ENCODE measurements at places on chromosomes 16 and 17.

DNA sequence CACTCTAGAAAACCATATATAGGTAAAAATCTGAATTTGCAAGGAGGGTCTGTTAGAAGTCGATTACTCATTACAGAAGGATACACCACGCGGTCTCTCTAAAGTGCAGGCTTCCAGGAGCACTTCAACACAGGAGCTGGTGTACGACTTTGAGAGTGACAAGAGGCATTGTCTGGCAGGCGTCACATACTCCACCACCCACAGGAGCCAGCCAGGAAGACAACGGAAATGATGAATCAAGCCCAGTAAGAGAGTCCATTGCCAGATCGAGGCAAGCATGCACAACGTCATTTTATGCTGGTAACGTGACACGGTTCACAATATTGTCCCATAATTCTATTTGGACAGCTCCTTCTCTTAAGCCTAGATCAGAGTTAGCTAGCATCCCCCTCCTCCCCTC lies 15.0 kb upstream of the CACNG4 start:
- no peak for DNase-seq

- no peak for DNase-seq
Measured at GRCh38 chr17:49399995-49400394, 14.7 kb downstream of the PHB1 start.

- DNase-seq, result no peak
Measured at GRCh38 chr17:57899391-57899790, 49.5 kb upstream of the MRPS23 start.

- no peak for DNase-seq
Measured at GRCh38 chr16:3458852-3459361, 15.4 kb downstream of the NAA60 start.

- peak; percentile 74 for DNase-seq
Measured at GRCh38 chr16:495127-495748, 32.3 kb upstream of the CAPN15 start.

- DNase-seq, result peak; percentile 47
Measured at GRCh38 chr16:88132836-88133506, 181.7 kb downstream of the BANP start.

GRCh38 chr16:52405441-52405840 lies 141.5 kb downstream of the TOX3 start:
- no peak for DNase-seq

GRCh38 chr17:72101526-72101925 lies 19.3 kb upstream of the SOX9 start:
- no peak for DNase-seq

DNA sequence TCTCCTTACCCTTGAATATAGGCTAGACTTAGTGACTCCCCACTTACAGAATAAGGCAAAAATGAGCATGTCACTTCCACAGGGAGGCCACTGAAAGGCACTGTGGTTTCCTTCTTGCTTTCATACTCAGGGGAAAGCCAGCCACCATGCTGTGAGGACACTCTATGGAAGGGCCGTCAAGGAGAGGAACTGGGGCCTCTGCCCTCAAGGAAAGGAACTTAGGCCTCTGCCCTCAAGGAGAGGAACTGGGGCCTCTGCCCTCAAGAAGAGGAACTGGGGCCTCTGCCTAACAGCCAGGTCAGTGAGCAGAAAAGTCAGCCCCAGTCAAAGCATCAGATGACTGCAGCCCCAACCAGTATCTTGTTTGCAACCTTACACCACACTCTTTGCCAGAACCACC lies 30.1 kb downstream of the VPS35 start:
- no peak for DNase-seq

GRCh38 chr17:33371377-33371776 lies 78.3 kb upstream of the ASIC2 start:
- no peak for DNase-seq

GRCh38 chr16:25747160-25747758 lies 55.5 kb downstream of the HS3ST4 start:
- DNase-seq, result peak; percentile 33

DNA sequence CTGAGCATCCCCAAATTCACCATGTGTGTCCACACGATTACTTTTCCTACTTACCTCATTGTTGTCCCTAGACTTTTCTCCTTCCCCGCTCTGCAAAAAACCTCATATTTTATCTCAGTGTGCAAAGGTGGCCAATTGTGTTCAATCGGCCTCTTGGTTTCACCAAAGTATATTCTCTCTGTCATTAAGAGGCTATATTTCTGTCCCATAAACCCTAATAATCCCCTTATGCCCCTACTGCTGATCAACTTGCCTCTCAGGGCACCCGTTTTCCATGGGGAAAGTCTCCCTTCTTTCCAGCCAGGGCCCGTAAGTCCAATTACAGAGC lies 11.6 kb downstream of the CES2 start:
- DNase-seq, result no peak

- no peak for DNase-seq
Measured at GRCh38 chr17:63295288-63295687, 150.8 kb downstream of the CYB561 start.

GRCh38 chr17:63099425-63099824 lies 133.4 kb downstream of the TANC2 start:
- no peak for DNase-seq

- no peak for DNase-seq
Measured at GRCh38 chr16:87330646-87331045, 13.5 kb upstream of the C16orf95 start.

DNA sequence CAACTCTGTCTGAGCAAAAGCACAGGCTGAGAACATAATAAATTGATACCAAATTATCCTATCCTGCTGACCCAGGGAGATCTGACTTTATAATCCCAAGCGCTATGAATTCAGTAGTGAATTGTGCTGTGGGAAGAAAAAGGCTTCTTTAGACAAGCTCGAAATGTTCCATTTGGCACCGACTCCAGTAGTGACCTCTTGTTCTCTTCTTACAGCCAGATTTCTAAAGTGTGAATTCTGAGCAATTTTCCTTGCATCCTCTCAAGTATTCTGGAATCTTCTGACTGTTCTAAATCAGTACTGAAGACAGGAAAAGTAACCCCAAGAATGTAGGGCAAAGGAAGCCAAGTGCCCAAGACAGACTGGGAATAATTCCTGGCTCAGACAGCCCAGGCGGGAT lies 58.2 kb downstream of the CDYL2 start:
- no peak for DNase-seq

GRCh38 chr17:7343250-7343649 lies 6.9 kb downstream of the ACAP1 start:
- DNase-seq, result no peak

DNA sequence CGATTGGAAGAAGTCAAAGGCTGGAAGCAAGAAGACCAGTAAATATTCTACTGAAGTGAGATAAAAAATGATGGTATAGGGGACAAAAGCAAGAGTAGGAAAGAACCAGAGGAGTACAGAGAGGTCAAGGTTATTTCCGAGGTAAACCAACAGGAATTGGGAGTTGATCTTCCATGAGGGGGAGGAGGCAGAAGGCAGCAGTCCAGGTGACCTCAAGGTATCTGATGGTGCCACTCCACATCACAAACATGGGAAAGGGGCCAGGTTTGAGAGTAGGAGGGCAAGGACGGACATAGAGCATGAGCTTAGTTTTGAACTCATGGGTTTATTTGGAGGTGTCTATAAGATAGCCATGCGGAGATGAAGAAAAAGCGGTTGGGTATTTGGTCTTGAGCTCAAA lies 79.4 kb upstream of the CDYL2 start:
- DNase-seq, result no peak

DNA sequence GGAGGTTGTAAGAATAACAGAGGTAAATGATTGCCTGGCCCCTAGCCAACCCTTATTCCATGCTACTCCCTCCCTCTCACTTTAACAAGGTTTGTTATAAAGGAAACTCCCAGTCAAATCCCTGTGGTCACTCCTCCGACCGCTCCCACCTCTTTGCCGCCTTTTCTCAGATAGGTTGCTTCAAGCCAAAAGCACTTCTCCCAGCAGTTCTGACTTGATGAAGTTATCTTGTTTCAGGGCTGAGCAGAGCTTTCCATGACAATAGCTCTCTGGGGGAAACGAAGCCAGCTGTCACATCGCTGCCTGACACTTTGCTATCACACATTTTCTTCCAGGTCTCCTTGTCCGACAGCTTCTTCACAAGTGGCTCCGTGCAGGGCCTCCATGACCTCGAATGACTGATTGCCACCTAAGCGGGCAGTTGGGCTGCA lies 278.6 kb downstream of the HAPSTR1 start:
- DNase-seq, result peak; percentile 76

DNA sequence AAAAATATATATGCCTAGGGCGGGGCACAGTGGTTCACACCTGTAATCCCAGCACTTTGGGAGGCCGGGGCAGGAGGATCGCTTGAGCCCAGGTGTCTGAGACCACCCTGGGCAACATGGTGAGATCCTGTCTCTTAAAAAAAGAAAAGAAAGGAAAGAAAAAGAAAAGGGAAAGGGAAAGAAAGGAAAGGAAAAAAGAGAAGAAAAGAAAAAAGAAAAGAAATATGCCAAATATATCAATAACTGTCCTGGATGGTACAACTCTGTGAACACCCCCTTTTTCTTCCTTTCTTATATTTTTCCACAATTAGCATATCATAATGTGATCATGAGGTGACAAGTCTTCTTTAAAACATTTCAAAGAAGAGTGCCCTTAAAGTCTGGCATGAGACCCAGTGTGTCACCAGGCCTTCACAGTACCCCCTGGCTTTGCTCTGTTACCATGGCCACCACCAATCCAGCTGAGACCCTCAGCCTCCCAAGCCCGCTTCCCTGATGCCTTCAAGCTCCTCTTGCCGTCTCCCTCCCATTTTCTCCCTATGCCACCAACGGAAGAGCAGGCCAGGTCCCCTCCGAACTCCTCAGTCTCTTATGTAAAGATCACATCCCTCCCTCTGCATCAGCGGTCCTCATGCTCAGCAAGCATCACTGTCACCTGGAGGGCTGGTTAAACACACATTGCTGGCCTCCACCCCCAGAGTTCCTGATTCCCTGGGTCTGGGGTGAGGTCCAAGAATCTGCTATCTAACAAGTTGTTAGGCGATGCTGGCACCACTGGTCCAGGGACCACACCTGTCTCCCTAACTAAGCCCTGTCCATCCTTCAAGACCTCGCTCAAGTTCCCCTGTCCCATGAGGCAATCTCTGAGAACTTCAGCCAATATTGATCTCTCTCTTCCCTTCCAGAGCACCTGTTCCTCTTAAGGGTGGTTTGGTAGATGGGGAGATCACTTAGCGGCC lies 44.5 kb downstream of the CUEDC1 start:
- DNase-seq, result no peak

GRCh38 chr17:17566896-17567513 lies 24.5 kb downstream of the PEMT start:
- DNase-seq, result no peak

- DNase-seq, result peak; percentile 58
Measured at GRCh38 chr16:86512860-86513470, 2.6 kb downstream of the FOXF1 start.

- DNase-seq, result no peak
Measured at GRCh38 chr17:54727624-54728023, 173.0 kb upstream of the TOM1L1 start.

DNA sequence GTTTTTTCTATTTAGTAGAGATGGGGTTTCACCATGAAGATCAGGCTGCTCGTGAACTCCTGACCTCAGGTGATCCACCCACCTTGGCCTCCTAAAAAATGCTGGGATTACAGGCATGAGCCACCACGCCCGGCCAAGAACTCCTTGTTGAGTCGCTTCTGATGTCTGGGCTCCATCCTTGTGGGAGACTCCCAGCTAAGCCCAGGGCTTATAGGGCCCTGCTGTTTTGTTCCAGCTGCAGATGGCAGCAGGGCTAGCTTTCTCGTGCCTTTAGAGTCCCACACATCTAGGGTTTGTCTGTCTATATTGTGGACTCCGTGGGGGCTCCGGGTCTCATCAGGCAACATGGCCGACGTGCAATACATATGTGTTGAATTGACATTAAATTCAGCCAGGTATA lies 39.3 kb upstream of the MED9 start:
- no peak for DNase-seq

DNA sequence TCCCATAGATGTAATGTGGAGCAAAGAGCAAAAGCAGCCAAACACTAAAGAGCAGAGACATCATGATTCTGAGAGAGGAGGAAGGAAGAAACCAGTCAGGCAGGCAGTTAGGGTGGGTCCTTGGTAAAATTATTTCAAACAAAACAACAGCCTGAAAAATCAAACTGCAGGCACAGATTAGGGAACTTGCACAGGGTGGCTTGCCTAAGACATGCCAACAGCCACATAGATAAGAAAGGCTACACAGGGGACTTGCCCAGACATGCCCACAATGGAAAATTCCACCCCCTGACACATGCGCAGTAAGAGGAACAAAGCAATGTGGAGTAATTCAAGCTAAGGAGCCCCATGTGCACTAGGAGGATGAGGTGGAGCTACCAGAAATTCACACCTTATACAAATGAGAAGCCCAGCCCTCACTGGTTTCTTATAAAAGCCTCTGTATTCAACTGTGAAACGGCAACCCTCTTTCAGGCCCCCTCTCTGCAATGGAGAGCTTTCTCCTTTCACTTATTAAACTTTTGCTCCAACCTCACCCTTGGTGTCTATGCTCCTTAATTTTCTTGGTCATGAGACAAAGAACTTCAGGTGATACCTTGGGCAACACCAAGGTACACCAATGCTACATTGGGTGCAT lies 7.3 kb upstream of the GAS7 start:
- no peak for DNase-seq

- no peak for DNase-seq
Measured at GRCh38 chr16:21194771-21195301, 16.5 kb downstream of the ZP2 start.

DNA sequence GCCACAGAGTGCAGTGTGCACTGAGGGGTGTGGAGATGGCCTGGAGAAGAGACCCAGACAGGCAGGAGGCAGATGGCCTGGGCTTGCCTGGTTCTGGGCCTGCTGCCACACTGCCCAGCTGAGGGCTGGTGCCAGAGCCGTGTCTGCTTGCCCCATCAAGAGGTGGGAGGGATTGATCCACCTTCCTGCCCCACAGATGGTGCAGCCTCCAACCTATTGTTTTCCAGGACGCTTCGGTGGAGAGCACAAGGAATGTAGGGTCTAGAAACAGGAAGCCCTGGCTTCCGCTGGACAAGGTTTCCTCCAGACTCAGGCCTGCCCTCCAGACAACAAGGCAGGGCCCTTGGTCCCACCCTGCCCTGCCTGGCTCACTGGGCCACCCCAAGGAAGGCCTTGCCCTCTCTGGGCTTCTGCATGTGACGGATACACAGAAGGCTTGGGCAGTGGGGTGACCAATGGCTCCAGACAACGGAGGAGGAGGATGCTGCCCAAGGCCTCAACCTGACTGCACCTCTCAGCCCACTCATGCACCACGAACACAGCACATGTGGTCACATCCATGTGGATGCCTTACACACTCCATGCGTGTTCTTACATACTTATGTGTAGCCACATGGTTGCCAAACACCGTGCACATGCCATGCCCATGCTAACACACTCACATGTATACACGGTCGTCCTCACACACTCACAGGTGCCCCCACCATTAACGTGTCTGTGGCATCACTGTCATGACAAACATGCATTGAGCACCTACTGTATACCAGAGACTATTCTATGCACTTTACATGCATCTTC lies 6.5 kb upstream of the CDH5 start:
- DNase-seq, result peak; percentile 31

- DNase-seq, result no peak
Measured at GRCh38 chr17:61017317-61018006, 339.8 kb downstream of the BCAS3 start.

GRCh38 chr16:10828851-10829366 lies 10.3 kb upstream of the TVP23A start:
- DNase-seq, result peak; percentile 23

GRCh38 chr17:80573701-80574100 lies 29.1 kb downstream of the RPTOR start:
- no peak for DNase-seq
